Psoas muscle (tissue), 8 donors: ENCODE measurements at places on chromosomes 12 and 14. TPM values are rescaled to one million over a fixed set of nuclear protein-coding genes. Genes with fewer than 3 reads are reported as not detected.

Gene CD163
- 38.2 TPM for total RNA-seq

Gene KIF26A
- 2.7 TPM for total RNA-seq

Gene RPL36AL
- total RNA-seq: 168 TPM

GRCh38 chr12:30796313-30796780 lies 41.6 kb upstream of the CAPRIN2 start:
- peak; percentile 62 for DNase-seq

- DNase-seq: no peak
Observed at GRCh38 chr14:71290301-71290700, 383.0 kb downstream of the PCNX1 start.

DNA sequence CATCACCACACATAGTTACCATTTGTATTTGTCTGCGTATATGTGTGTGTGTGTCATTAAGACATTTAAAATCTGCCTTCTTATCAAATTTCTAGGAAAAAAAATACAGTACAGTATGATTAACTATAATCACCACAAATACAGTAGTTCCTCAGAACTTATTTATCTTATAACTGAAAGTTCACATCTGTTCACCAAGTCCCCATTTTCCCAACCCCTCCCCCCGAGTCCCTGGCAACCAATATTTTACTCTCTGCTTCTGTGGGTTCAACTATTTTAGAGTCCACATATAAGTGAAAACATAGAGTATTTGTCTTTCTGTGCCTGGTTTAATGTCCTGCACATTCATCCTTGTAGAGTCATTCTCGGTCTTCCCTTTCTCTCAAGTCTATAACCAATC lies 12.3 kb downstream of the CAPS2 start:
- no peak for DNase-seq
